ENCODE measurements at places on chromosomes 11 and 22.

DNA sequence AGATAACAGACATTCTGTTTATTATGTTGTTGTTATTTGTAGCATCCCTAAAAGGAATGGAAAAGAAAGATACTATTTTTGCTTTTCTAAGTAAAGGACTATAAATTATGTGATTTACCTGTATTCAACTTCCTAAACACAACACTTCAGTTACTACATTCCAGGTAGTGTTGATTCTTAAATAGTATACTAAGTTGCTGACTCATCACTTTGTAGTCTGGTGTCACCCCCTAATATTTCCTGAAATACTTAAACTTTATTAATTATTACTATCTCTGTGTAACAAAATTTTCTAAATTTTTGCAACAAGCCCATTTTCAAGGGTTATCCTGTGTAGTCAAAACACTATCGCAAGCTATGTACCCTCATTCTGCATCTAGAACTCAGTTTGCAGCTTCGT, 7.0 kb downstream of the SYTL2 start:
- no peak for DNase-seq

DNA sequence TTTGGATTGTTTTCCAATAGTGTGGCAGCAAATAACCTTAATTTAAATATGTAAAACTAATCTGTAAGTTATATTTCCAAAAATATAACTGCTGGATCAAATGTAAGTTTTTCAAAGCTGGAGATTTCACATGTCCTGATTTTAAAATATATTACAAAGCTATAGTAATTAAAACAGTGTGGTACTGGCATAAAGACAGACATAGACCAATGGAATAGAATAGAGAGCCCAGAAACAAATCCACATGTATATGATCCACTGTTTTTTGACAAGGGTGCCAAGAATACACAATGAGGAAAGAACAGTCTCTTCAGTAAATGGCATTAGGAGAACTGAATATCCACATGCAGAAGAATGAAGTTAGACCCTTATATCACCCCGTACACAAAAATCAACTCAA, 4.0 kb downstream of the OR4X2 start:
- no peak for DNase-seq

GRCh38 chr11:63017306-63017974, 1.8 kb upstream of the SLC22A8 start:
- DNase-seq = peak; percentile 49

DNA sequence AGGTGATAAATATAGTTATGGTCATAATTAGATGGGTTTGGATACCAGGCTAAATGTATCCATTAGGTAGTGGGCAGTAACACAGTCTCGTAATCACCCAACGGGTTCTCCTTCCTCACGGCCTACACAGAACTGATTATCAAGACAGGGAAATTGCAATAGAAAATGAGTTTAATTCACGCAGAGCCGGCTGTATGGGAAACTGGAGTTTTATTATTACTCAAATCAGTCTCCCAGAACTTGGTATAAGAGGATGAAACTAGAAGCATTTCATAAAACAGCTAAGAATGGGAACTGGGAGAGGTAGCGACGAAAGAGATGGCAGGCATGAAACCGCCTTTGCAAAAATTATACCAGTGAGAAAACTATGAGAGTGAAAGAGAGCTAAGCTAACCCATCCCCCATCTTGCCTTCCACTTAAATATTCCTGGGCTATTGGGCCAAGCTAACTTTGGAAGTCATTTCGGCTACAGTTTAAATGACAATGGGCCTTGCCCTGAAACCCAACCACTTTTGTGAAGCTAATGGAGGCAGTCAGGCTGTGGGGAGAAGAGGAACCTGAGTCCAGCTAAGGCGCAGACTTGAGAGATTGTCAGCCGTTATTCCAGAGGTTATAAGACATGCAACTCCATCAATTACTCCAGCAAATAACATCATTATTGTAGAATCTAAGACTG, 29.6 kb downstream of the CTSC start:
- no peak for DNase-seq

- peak; percentile 81 for DNase-seq
Measured at GRCh38 chr22:49903322-49904039, 14.8 kb downstream of the ALG12 start.

- DNase-seq = no peak
Measured at GRCh38 chr11:8315954-8316353, 52.3 kb upstream of the LMO1 start.

- no peak for DNase-seq
Measured at GRCh38 chr11:93193731-93194130, 4.1 kb downstream of the SLC36A4 start.

DNA sequence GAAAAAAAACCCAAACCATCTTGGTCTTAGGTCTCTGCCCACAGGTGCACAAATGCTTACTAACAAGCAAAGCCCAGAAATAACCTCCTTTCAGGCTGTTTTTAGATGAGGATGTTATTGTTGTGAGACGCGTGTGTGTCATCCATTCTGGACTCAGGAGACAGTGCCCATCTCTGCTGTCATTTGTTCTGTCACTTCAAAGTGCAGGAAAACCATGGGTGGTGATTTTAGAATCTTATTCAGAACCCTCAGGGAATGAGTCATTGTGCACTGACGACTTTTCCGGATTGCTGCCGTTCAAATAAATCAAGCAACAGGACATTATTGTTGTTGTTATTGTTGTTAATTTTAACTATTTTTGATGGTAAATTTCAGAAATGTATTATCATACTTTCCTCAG, 110.3 kb downstream of the LRRC32 start:
- DNase-seq = no peak

- DNase-seq = no peak
Measured at GRCh38 chr11:83521647-83522596, 235.8 kb upstream of the CCDC90B start.

DNA sequence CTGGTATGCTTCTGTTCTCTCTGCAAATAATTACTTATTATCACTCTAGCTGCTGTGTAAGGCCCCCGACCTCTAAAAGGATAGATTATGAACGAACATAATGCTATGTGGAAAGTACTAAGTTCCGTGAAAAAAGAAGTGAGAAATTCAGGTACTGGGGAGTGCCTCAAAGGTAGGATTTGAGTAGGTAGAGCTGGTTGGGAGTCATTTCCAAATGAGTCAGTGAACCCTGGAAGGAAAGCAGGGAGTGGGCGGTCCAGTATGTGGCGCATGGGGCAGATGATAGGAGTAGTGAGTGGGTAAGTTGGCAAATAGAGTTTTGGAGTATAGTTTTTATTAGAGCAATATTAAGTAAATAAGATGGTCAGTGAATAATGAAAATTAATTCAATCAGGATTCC, 2.4 kb downstream of the ZC3H12C start:
- DNase-seq = no peak

All from G401 (cell line).